Chondrocyte (in vitro differentiated cells): ENCODE measurements at places on chromosomes 2 and 18. TPM values are rescaled to one million over a fixed set of nuclear protein-coding genes. Genes with fewer than 3 reads are reported as not detected.

GRCh38 chr18:55141318-55141717 lies 182.1 kb upstream of the CCDC68 start:
- H3K4me1 ChIP-seq, result peaks cover 17% of the 10 kb centered on the region
- DNase-seq, result no peak
- H3K27me3 ChIP-seq, result no peaks in the 10 kb centered on the region
- no peaks in the 10 kb centered on the region for H3K36me3 ChIP-seq
- H3K4me3 ChIP-seq, result no peak overlapping the region
- H3K27ac ChIP-seq, result no peak overlapping the region

DNA sequence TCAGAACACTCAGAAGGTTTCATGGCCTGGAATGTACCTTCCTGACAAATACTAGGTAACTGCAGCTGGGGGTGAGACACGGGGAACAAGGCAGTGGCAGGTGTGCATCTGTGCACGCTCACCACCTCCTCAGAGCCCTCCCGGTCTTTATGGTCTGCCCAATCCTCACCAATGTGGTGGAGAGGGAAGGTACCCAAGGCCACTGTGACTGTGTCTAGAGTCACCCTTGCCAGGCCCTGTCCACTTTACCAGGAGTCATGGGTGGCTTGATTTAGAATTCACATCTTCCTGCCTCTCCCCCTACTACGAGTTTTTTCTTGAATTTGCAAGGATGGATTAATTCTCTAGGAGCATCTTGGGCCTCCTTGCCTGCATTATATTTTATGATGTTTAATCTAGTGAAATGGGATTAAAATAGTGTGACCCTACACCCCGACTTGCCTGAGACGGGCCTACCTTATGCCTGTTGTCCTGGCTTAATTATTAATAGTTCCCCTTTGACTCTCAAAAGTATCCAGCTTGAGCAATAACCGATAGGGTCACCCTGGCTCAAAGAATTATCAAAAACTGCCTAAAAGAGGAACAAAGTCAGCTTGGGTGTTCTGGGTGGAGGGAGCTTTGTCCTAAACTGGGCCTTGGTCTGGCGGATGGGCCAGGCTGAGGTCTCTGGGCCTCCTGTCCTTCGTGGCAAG lies 56.5 kb downstream of the ACAA2 start:
- H3K27me3 ChIP-seq, result peaks cover 10% of the 10 kb centered on the region
- no peak for DNase-seq
- H3K4me3 ChIP-seq, result no peak overlapping the region
- no peaks in the 10 kb centered on the region for H3K4me1 ChIP-seq
- H3K36me3 ChIP-seq, result no peaks in the 10 kb centered on the region

- no peaks in the 10 kb centered on the region for H3K27me3 ChIP-seq
- H3K27ac ChIP-seq, result peak overlapping the region; percentile 97
- H3K4me3 ChIP-seq, result peak overlapping the region; percentile 98
- H3K4me1 ChIP-seq, result peaks cover 43% of the 10 kb centered on the region
Observed at GRCh38 chr18:28175930-28176697, 816 bp downstream of the CDH2 start.

DNA sequence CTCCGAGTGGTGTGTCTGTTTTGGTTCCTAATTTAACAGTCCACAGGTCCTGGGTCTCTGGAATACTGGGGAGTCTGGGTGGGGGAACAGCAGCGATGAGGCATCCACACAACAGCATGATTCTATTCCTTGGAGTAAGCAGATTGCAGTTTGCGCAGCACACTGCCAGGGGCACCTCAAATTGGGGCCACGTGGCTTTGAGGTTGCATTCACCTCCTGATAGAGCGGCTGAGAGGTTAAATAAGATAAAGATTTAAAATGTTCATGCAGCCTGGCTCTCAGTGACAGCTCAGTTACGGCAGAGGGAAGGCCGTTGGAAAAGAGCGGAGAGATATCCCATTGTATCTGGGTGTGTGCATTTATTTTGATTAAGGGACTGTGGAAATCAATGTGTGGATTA lies 202.3 kb downstream of the ASB1 start:
- H3K4me1 ChIP-seq, result no peaks in the 10 kb centered on the region
- no peak for DNase-seq
- no peaks in the 10 kb centered on the region for H3K36me3 ChIP-seq
- H3K27me3 ChIP-seq, result peaks cover 24% of the 10 kb centered on the region
- H3K27ac ChIP-seq, result no peak overlapping the region
- no peak overlapping the region for H3K4me3 ChIP-seq

GRCh38 chr2:221774136-221774535 lies 202.0 kb upstream of the EPHA4 start:
- H3K27me3 ChIP-seq, result peaks cover 7% of the 10 kb centered on the region
- H3K4me3 ChIP-seq, result no peak overlapping the region
- H3K4me1 ChIP-seq, result no peaks in the 10 kb centered on the region
- H3K27ac ChIP-seq, result no peak overlapping the region

DNA sequence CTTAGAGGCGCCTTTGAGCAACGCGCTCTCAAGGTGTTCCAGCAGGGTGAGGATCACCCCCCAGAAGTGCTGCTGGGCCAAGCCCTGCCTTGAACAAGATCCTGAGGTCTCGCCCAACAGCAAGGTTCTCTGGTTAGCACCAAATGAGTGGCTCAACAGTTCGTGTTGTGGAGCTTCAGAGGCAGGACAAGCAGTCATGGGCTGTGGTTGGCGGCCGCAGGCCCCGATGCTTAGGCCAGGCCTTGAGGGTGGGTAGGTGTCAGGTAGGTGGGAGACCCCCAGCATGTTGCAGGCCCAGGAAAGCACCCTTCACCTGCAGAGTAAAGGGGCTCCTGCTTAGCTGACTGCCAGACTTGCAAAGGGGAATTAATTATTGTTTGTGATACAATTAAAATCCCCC lies 70.2 kb upstream of the FOSL2 start:
- H3K36me3 ChIP-seq, result no peaks in the 10 kb centered on the region
- H3K27me3 ChIP-seq, result no peaks in the 10 kb centered on the region
- no peak overlapping the region for H3K4me3 ChIP-seq

DNA sequence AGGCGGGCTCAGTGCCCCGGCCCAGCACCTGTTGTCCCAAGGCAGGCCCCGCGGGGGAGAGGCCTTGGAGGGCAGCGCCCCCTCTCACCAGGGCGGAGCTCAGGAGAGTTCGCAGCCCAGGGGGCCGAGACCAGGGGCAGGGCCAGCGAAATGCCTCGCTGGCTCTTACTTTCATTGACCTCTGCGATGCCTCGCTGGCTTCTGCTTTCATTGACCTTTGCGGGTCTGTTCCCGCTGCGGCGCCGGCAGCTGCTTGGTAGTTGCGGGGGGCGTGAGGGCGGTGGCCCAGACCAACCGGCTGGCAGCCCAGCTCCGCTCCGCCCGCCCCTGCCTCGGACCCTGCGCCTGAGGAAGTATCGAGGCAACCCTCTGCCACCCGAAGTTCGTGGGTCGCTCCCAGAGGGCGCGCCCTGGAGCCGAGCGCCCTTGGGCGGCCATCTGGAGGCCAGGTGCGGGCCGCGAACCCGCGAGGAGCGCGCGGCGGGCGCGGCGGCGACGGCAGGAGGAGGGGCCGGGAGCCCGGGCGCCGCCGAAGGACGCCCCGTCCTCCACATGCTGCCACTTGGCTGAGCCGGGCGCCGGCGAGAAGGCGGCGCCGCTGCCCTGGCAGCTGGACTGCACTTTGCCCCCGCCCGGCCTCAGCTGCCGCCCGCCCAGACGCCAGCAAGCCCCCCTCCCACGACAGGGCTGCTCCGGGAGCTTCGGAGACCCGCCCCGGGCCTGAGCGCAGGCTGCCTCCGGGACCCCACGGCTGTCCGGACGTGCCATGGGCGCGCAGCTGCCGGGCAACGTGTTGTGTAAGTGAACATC lies 118.0 kb upstream of the MSTN start:
- H3K27ac ChIP-seq, result peak overlapping the region; percentile 55
- H3K4me3 ChIP-seq, result peak overlapping the region; percentile 64
- H3K27me3 ChIP-seq, result no peaks in the 10 kb centered on the region
- DNase-seq, result peak; percentile 82
- H3K4me1 ChIP-seq, result peaks cover 9% of the 10 kb centered on the region

GRCh38 chr2:10495311-10495987 lies 47.3 kb upstream of the ODC1 start:
- H3K4me3 ChIP-seq, result no peak overlapping the region
- peaks cover 6% of the 10 kb centered on the region for H3K4me1 ChIP-seq
- peaks cover 25% of the 10 kb centered on the region for H3K27me3 ChIP-seq
- DNase-seq, result no peak
- H3K36me3 ChIP-seq, result peaks cover 5% of the 10 kb centered on the region

DNA sequence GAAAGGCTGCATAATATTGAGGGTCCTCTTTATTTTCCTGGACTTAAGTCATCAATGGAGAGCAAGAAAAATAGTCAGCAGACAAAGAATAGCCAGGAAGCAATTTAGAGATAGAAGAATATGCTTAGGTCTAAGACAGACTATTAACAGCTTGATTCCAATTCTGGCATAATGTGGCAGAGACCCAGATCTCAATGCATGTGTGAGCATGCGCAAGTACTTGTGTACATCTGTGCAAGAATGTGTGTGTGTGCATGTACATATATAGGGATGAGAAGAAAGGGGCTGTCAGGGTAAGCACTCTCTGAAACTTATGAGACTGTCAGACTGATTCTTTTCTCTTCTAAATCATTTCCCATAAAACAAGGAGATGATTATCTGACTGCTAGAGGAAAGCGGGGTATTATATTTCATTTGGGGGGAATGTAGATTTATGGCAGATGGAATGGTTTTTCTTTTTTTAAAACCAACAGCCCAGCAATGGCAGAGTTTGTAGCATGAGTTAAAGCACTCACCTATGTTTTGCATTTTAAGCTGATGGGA lies 381.3 kb upstream of the SPRED2 start:
- no peaks in the 10 kb centered on the region for H3K36me3 ChIP-seq
- H3K27ac ChIP-seq, result no peak overlapping the region
- no peak overlapping the region for H3K4me3 ChIP-seq
- H3K4me1 ChIP-seq, result no peaks in the 10 kb centered on the region

DNA sequence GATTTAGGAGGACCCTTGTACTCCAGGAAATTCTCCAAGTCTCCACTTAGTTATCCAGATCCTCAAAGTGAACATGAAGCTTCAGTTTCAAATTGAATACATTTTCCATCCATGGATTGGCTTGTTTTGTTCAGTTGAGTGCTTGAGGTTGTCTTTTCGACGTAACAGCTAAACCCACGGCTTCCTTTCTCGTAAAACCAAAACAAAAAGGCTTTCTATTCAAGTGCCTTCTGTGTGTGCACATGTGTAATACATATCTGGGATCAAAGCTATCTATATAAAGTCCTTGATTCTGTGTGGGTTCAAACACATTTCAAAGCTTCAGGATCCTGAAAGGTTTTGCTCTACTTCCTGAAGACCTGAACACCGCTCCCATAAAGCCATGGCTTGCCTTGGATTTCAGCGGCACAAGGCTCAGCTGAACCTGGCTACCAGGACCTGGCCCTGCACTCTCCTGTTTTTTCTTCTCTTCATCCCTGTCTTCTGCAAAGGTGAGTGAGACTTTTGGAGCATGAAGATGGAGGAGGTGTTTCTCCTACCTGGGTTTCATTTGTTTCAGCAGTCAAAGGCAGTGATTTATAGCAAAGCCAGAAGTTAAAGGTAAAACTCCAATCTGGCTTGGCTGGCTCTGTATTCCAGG lies at the start of gene CTLA4:
CTLA4 (plus strand) TSS at position 211 of the 640 bp plus-strand sequence; CDS start at position 383, 172 bp downstream.
- no peaks in the 10 kb centered on the region for H3K4me1 ChIP-seq
- H3K27me3 ChIP-seq, result peaks cover 19% of the 10 kb centered on the region
- no peak within 1 kb of the TSS for H3K4me3 ChIP-seq
- DNase-seq, result no peak
- H3K36me3 ChIP-seq, result no peaks in the 10 kb centered on the region

GRCh38 chr18:22563164-22563583 lies 145.5 kb upstream of the CTAGE1 start:
- H3K4me1 ChIP-seq, result peaks cover 40% of the 10 kb centered on the region
- H3K27ac ChIP-seq, result peak overlapping the region; percentile 53
- no peak for DNase-seq
- no peaks in the 10 kb centered on the region for H3K36me3 ChIP-seq

GRCh38 chr2:213172641-213173040 lies 21.2 kb upstream of the IKZF2 start:
- H3K27ac ChIP-seq, result no peak overlapping the region
- no peaks in the 10 kb centered on the region for H3K27me3 ChIP-seq
- no peak for DNase-seq
- no peak overlapping the region for H3K4me3 ChIP-seq
- H3K4me1 ChIP-seq, result peaks cover 6% of the 10 kb centered on the region

DNA sequence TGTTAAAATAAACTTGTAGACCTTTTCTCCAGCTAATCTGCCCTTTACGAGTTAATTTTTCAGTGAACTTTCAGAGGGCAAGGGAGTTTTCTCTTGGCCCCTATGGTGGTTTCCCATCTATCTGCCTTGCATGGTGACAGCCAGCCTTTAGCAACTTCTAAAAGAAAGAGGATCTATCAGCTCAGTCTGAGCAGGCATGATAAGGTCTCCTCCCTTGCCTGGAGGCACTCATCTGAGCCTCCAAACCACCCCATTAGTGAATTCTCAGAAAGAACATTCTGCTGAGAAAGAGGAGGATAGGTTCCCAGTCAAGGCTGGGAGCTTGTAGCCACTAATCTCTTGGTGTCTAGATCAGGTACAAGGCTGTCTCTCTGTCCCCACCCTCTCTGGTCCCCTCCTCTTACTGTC lies 10.7 kb upstream of the GYPC start:
- no peak for DNase-seq
- no peak overlapping the region for H3K4me3 ChIP-seq
- peaks cover 5% of the 10 kb centered on the region for H3K27me3 ChIP-seq
- H3K36me3 ChIP-seq, result no peaks in the 10 kb centered on the region
- no peak overlapping the region for H3K27ac ChIP-seq

- H3K27ac ChIP-seq, result no peak overlapping the region
- H3K36me3 ChIP-seq, result no peaks in the 10 kb centered on the region
- H3K4me3 ChIP-seq, result no peak overlapping the region
- no peaks in the 10 kb centered on the region for H3K27me3 ChIP-seq
- peaks cover 26% of the 10 kb centered on the region for H3K4me1 ChIP-seq
Observed at GRCh38 chr18:49139766-49140165, 189.0 kb upstream of the SMAD7 start.

DNA sequence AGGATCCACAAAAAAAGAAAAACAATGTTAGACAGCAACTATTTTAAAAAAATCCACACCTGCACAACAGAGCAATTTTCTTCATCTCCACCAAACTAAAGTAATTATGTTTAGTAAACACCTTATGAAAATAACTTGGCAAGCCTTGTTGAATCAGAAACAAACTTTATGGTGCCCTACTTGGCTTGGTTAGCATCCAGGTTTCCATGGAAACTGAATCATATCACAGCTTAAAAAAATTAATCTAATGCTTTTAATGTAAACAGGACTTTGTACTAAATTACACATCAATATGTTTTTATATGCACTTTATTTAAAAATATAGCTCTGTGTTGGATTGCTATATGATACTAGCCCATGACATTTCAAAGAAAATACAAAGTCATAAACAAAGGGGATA lies 1882.4 kb downstream of the SUCLG1 start:
- no peaks in the 10 kb centered on the region for H3K4me1 ChIP-seq
- H3K27ac ChIP-seq, result no peak overlapping the region
- no peak overlapping the region for H3K4me3 ChIP-seq

DNA sequence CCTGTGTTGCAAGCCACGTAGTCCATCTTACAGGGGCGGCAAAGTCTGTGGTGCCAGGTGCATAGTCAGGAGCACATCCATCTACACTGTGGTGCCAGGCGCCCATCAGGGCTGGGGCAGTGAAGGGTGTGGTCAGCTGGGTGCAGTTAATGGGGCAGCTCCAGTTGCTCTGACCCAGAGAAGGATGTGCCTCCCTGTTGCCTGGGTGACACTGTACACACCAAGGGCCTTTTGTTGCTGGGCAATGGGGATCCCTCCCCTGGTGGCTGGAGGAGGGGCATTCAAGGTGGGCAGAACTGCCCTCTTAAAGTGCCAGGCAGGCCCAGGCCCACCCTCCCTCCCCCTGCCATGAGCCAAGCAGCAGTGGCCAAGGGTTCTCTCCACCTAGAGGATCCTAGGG lies 28.3 kb upstream of the IMP4 start:
- no peak for DNase-seq
- no peak overlapping the region for H3K4me3 ChIP-seq
- no peaks in the 10 kb centered on the region for H3K4me1 ChIP-seq
- peaks cover 4% of the 10 kb centered on the region for H3K27me3 ChIP-seq

Gene SPR
- 8.9 to 13.5 TPM (median 12.8 TPM) in 3 replicates for total RNA-seq

Gene ITGA4
- 21.3 to 23.0 TPM (median 21.5 TPM) in 3 replicates for total RNA-seq

Gene AGXT
- not detected in 3 replicates for total RNA-seq
